ENCODE measurements at places on chromosomes 12 and 14.

DNA sequence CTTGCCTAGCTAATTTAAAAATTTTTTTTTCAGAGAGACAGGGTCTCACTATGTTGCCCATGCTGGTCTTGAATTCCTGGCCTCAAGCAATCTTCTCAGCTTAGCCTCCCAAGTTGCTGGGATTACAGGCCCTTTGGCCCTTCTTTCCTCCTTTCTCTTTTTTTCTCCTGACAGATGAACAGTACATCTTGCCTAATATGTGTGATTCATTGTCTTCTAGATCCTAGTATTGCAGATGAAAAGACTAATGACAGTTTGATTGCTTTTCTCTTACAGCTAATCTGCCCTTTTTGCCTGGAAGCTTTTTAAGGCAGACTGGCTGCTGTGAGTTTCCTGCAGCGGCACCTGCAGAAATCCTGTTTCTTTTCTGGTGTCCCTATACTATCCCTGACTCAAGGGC is 12.0 kb downstream of the DEPDC4 start:
- DNase-seq, result no peak
- no peaks in the 10 kb centered on the region for H3K27me3 ChIP-seq
- H3K27ac ChIP-seq, result no peak overlapping the region
- H3K36me3 ChIP-seq, result no peaks in the 10 kb centered on the region

- H3K4me3 ChIP-seq, result peak overlapping the region; percentile 98
- H3K27me3 ChIP-seq, result peaks cover 2% of the 10 kb centered on the region
- H3K27ac ChIP-seq, result peak overlapping the region; percentile 96
Observed at GRCh38 chr12:106774808-106775524, 484 bp downstream of the RIC8B start.

GRCh38 chr12:45918818-45919217 is 71.6 kb downstream of the SCAF11 start:
- no peak overlapping the region for H3K27ac ChIP-seq
- no peaks in the 10 kb centered on the region for H3K27me3 ChIP-seq
- no peaks in the 10 kb centered on the region for H3K4me1 ChIP-seq
- H3K36me3 ChIP-seq, result peaks cover 30% of the 10 kb centered on the region
- DNase-seq, result no peak

- no peak overlapping the region for H3K27ac ChIP-seq
- no peaks in the 10 kb centered on the region for H3K36me3 ChIP-seq
- peaks cover 57% of the 10 kb centered on the region for H3K27me3 ChIP-seq
- no peak for DNase-seq
Observed at GRCh38 chr12:103573185-103573584, 13.9 kb upstream of the STAB2 start.

DNA sequence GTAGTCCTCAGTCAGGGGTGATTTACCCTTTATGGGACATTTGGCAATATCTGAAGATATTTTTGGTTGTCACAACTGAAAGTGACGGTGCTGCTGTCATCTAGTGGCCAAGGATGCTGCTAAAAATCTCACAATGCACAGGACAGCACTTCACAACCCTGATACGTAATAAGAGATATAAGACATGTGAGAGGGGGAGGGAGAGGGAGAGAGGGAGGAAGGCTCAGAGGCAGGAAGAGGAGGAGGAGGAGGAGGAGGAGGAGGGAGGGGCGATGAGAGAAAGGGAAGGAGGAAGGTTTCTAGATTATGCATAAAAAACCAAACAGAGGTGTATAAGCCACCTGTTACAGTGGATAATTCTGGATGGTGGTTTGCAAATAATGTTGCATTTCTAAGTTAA is 14.3 kb downstream of the MYL2 start:
- H3K4me3 ChIP-seq, result no peak overlapping the region
- DNase-seq, result no peak
- H3K36me3 ChIP-seq, result no peaks in the 10 kb centered on the region
- no peaks in the 10 kb centered on the region for H3K4me1 ChIP-seq
- H3K27me3 ChIP-seq, result peaks cover 2% of the 10 kb centered on the region

DNA sequence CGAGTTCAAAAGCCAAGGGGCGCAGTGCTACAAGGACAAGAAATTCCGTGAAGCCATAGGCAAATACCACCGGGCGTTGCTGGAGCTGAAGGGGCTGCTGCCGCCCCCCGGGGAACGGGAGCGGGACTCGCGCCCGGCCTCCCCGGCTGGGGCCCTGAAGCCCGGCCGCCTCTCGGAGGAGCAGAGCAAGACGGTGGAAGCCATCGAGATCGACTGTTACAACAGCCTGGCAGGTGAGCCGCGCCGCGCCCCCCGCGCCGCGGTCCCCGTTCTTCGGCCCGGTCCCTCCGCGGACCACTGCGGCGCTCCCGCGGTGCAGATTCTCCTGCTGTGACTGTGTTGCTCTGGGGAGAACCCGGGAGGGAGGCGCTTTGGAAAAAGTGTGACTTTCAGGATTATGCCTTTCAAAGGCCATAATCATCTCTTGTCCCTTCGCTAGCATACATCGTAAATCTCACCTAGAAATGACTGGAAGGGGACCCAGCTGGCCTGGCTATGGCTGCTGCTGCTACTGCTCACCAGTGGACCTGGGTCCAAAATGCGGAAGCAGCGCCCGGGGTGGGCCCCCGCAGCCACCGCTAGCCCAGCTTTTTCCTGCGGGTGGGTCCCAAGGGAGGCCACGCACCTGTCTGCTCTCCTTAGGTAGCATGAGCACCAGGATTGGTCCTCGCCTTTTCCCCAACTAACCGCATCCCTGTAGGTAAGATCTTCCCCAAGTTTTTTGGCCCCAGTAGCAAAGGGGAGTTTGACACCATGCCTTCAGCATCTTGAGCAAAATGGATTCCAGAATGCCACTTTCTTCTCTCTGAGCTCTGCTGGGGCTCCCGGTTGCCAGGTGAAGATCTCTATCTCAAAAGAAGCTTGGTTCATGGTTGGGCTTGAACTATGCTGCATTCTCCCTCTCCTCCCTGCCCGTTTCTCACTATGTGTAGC is 853 bp downstream of the TTC9 start:
- peak overlapping the region; percentile 91 for H3K27ac ChIP-seq
- peak; percentile 82 for DNase-seq

DNA sequence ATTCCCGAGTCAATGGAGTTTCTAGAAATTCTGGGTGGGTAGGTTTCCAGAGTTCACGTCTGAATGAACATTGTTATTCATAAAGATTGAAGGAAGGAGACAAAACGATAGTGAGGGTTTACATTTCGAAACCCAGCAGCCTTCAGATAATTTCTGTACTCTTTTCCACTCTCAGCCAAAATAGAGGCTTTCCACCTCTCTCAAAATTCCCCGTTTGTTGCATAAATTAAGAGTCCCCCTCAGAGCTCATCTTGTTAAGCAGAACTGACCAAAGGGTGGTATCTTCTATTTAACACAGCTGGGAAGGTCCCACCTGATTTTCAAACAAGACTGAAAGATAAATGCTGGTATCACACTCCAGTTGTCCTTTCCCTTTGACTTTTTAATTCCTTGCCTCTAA is 21.5 kb upstream of the YARS2 start:
- no peak overlapping the region for H3K4me3 ChIP-seq
- DNase-seq, result no peak
- no peak overlapping the region for H3K27ac ChIP-seq
- H3K4me1 ChIP-seq, result no peaks in the 10 kb centered on the region

DNA sequence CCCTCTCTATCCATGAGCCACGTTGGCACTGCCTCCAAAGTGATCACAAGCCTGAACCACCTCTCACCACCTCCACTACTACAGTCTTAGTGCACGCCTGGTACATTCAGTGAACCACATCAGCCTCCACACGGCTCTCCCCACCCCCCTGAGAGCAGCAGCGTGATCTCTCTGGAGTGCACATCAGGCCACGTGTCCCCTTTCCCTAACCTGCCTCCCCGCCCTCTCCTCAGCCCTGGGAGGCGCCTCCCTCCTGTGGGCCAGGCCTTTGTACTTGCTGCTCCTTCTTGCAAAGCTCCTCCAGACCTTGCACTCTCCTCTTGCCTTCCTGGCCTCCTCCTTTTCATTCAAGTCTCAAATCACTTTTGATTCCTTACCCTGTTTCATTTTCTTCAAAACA is 49.8 kb downstream of the SLC6A12 start:
- H3K27ac ChIP-seq, result no peak overlapping the region
- H3K36me3 ChIP-seq, result no peaks in the 10 kb centered on the region
- DNase-seq, result no peak
- peaks cover 13% of the 10 kb centered on the region for H3K4me1 ChIP-seq

DNA sequence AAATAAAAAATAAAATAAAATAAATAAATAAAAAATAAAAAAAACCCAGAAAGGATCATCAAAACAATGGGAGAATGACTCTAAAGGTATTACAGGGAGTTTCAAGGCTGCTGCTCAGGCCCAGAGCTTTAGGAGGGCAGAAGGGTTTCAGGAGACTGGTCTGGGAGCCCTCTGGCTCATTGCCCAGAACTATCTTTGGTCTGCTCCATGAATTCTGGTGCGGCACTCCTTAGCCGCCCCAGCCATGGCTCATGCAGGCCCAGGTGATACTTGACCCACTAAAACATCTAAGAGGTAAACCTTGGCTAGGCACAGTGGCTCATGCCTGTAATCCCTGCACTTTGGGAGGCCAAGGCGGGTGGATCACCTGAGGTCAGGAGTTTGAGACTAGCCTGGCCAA is 14.7 kb upstream of the TMED10 start:
- H3K27me3 ChIP-seq, result peaks cover 18% of the 10 kb centered on the region
- H3K36me3 ChIP-seq, result no peaks in the 10 kb centered on the region
- H3K4me3 ChIP-seq, result no peak overlapping the region
- H3K27ac ChIP-seq, result no peak overlapping the region
- H3K4me1 ChIP-seq, result peaks cover 3% of the 10 kb centered on the region
- no peak for DNase-seq

GRCh38 chr12:684416-684815 is 21.2 kb upstream of the NINJ2 start:
- H3K4me1 ChIP-seq, result peaks cover 25% of the 10 kb centered on the region
- H3K27me3 ChIP-seq, result no peaks in the 10 kb centered on the region
- DNase-seq, result no peak
- H3K36me3 ChIP-seq, result no peaks in the 10 kb centered on the region
- no peak overlapping the region for H3K4me3 ChIP-seq

DNA sequence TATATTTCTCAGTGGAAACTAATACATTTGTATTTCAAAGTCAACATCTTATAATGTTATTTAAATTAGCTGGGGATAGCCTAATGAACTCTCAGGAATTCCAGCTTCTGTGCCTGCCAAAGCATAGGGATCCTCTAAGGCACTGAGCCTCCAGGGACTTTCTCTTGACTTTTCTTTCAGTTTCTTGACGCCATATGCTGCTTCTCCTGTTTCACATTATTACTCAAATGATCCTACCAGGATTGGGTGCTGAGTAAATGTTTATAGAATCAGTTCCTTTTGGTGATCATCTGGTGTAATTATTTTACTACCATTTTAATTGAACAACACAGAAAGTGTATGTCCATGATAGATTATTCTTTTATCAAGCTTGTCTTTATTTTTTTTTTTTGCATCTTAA is 7.9 kb downstream of the METTL25 start:
- DNase-seq, result no peak
- H3K4me3 ChIP-seq, result no peak overlapping the region
- H3K27me3 ChIP-seq, result no peaks in the 10 kb centered on the region
- no peak overlapping the region for H3K27ac ChIP-seq
- peaks cover 4% of the 10 kb centered on the region for H3K4me1 ChIP-seq

DNA sequence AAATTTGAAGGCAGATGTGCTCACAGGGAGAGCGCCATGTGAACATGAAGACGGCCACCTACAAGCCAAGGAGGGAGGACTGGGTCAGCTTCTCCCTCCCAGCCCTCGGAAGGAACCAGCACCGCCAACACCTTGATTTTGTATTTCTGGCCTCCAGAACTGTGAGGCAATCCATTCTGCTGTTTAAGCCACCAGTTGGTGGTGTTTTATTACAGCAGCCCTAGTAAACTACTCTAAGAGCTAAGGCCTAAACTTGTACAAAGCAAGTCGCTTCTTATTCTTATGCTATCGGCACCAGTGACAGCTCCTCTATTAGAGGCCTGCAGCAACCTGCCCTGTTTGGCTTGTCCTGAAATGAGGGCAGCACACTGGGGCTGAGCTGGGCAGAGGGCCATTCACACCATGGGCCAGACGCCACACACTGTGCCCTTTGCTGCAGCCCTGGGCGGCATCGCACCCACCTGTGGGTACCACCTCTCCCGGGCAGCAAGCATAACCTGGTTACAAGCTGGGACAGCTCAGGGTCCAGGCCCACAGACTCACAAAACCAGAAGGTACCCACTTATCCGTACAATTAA is 62.7 kb downstream of the NOS1 start:
- H3K4me1 ChIP-seq, result no peaks in the 10 kb centered on the region
- H3K36me3 ChIP-seq, result no peaks in the 10 kb centered on the region
- no peak for DNase-seq
- H3K27ac ChIP-seq, result no peak overlapping the region
- H3K4me3 ChIP-seq, result no peak overlapping the region
- H3K27me3 ChIP-seq, result peaks cover 4% of the 10 kb centered on the region
